G401 (cell line): ENCODE measurements at places on chromosomes 4 and X.

GRCh38 chr4:140240237-140240636 is 86.3 kb upstream of the MAML3 start:
- peak; percentile 53 for DNase-seq

GRCh38 chrX:74292808-74293123 is 11.2 kb upstream of the ZCCHC13 start:
- DNase-seq, result no peak

DNA sequence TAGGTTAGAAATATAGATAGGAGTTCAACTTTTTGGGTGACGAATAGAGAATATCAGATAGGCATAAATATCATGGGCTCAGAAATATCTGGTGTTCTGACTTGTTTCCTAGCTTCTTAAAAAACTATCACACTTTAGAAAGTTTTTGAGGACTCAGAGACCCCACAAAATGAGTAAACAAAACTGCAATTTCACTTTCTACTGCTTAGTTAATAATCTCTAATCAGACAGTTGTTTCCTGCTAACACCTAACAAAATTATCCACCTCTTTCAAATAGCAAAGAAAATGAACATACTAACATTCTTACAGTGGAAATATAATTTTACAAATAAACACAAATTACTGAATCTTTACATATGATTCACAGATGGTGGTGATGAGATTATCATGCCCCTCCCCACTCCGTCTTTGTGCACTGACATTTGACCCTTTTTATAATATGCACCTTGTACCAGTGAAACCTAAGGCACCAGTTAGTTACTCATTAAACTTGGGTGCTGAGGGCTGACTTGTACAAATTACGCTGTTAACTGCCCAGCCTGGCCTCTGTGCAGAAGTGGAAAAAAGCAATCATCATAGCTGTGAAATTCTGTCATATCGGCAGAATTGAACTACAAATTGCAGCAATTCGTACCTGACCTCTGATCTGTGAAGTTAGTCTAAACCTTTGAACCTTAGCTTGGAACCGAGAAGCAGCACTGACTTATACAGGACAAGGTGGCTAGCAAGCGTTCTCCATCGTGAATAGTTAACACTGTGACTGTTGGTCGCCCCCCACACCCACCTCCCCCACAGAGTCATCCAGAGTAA is 138.7 kb downstream of the CHRNA9 start:
- DNase-seq, result no peak

DNA sequence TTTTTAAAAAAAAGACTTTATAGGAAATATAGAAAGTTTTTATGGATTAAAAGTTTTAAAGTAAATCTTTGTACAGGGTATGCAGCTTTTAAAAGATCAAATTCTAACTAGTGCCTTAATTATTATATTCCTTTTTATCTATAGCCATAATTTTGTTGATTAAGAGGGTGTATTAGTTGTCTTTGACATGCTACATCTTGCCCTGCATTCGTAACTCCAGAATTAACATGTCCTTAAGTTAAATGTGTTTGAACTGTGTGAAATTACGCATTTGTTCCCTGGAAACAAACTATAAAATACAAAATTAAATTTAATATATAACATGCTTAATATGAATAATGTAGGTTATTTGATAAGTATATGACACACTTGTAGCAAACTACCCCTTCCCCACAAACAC is 66.3 kb downstream of the PTPN13 start:
- DNase-seq, result no peak

- DNase-seq, result peak; percentile 25
These were observed 66.4 kb downstream of the JADE3 start for GRCh38 chrX:46978341-46979291.
